ENCODE measurements at places on chromosomes 2 and 18. TPM values are rescaled to one million over a fixed set of nuclear protein-coding genes. Genes with fewer than 3 reads are reported as not detected.
A peak's percentile ranks its signal among the peaks of the same experiment; 100 is the strongest.

- peak; percentile 72 for DNase-seq
Measured at GRCh38 chr2:169513926-169514325, 4.4 kb downstream of the KLHL41 start.

DNA sequence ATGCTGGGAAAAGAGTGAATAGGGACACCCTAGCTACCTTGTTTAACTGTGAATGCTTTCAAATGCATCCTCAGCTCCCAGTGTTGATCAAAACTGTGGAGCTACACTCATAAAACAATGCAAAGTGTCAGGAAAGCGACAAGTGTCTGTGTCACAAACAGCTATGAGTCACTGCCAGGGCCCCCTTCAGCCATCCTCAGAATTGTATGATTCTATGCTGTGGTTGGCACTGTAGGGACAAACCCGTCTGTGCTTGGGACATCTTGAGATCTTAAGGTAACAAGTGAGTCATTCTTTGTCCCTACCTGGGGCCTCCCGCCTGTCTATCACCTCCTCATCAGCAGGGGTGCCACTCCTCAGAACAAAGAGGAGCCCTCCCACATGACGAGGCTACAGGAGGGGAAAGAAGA, 42.4 kb downstream of the KLF7 start:
- DNase-seq, result no peak

- DNase-seq, result peak; percentile 37
Measured at GRCh38 chr2:23418461-23418911, 33.5 kb downstream of the KLHL29 start.

Gene NRP2
- 12.9 TPM for polyA plus RNA-seq

DNA sequence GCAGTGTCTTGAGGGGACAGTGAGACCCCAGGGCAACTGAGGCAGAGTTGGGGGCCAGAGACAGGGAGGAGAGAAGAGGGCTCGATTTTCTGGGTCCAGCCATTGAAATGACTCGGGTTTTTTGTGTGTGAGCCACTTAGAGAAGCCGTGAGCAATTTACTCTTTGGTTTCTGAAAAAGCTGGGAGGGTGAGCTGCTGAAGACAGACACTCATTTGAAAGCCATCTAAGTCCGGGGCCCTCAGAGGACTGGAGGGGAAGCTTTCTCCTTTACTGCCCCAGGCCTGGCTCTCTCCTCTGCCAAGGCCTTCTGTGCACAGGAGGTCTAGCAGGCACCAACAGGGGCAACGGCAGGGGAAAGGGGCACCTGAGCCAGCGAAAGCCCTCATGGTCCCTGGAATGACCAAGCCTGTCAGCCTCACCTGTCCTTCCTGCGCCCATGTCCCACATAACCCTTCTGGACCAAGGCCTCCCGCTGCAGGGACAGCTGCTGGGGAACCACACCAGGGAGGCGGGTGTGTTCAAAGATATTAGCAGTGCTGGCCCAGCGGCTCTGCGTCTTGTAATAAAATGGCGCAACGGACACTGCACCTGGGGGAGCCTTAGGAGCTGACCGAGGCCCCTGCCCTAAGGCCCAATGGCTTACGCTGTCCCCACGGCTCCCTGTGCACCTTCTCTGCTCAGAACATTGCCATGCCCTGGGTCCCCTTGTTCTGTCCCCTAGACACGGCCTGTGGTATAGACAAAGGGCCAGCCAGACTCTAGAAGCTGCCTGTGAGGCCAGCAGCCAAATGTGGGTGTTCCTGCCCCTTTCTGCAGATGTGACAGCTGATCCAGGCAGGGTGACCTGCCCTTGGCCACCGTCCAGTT, 45.8 kb downstream of the HS6ST1 start:
- DNase-seq, result no peak

DNA sequence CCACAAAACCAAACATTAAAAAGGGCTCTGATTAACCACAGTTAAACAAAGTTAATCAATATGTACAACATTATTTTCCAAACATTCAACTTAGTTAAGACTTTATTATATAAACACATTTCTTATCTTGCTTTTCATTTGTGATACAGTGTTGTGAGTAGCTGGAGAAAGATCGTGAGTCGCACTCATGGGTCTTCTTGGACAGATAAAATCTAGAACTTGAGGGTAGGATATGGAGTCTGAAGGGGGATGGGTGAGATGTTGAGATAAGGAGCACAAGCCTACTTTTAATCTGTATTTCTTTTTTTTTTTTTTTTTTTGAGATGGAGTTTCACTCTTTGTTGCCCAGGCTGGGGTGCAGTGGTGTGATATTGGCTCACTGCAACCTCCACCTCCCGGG, 22.6 kb upstream of the TMEM214 start:
- no peak for DNase-seq

DNA sequence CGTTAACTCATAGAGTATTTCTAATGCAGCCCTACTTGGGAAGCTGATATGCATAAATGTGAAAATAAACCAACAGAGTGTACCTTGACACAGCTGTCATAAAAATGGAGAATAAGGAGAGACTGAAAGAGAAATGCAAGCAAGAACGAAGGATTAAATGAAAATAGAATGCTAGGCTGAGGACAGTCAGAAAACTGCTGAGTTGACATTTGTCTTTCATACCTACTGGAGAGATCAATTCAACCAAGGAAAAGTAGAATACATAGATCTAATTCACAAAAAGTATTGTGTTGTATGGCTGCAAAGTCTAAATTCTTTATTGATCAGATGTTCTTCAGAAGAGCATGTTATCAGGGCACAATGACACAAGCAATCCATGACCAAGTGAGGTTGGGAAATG, 112.0 kb downstream of the EPHA4 start:
- DNase-seq, result no peak
